ENCODE measurements at places on chromosomes 3 and 15.

DNA sequence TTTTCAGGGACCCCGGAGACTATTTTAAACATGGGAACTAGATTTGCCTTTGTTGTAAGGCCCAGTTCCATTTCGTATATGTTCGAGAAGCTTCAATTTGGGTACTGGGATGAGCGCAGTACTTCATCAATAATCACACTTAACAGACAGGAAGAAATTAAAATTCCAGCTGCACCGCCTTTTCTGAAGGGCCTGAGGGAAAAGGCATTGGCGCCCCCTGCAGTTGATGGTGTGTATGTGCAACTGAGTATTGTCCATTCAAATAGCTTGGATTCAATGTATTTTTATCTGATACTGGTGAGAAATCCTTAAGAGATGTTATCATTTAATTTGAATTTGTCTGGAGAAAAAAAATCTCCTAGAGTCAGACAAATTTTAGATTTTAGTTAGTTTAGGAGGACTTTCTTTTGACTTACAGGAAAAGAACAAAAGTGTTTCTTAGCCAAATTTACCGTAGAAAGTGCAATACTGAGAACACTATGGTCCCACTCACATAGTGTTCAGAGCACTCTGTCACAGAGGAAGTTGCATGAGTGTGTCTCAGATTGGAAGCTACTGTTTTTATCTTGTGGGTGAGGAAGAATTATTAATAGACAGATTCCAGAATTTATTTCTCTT is 5.4 kb upstream of the ALDH1A2 start:
- peak; percentile 18 for DNase-seq

GRCh38 chr15:52709187-52709981 is 30.2 kb upstream of the ATOSA start:
- peak; percentile 29 for DNase-seq

DNA sequence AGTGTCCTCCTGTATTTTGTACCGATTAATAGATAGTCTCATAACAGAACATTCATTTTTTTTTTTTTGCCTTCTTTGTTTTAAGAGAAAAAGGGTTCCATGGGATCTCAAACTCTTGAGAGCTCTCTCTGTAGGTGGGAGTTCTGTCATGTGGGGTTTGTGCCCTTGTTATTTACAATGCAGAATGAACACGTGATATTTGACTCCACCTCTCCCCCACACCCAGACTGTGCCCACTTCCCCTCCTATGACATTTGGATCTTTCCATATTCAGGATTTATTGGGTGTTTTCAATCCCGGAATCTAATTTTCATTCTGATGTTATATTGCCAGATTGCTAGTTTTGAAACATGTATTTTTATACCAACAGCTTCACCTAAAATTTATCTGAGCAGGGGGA is 49.5 kb downstream of the ARPP21 start:
- no peak for DNase-seq

DNA sequence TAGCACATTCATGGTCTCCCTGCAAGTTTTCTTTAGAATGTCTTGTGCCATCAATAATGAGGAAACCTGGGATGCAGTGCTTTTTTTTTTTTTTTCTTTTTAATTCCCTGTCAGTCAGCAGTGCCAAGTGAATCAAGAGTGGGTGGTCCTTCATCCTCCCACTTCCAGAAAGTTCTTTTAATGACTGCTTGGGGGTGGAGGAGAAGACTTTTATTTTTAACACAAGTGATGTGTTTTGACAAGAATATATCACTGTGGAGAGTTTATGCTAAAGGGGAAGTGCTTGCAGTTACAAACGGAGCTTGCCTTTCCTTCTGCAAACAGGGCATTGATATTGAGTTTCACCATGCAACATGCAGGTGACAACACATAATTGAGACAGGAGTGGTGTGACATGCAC is 69.7 kb downstream of the CACNA2D3 start:
- no peak for DNase-seq

GRCh38 chr3:61094608-61095007 is 156.6 kb downstream of the FHIT start:
- no peak for DNase-seq

- peak; percentile 14 for DNase-seq
Observed at GRCh38 chr3:52433328-52433995, 11.4 kb downstream of the SEMA3G start.

GRCh38 chr3:134367869-134368750 is 6.1 kb downstream of the AMOTL2 start:
- DNase-seq, result peak; percentile 5

DNA sequence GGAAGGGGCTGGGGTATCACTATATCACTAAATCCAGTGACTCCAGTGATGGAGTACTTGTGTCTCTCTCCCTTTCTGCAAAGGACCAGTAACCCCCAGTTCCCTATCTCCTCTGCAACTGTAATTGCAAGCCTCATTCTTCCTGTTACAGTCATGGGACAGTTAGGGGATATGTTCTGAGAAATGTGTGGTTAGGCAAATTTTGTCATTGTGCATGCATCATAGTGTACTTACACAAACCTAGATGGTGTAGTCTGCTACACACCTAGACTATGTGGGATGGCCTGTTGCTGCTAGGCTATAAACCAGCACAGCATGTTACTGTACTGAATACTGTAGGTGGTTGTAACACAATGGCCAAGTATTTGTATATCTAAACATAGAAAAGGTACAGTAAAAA is 2.2 kb downstream of the VPS8 start:
- no peak for DNase-seq

GRCh38 chr3:126852511-126852910 is 130.4 kb upstream of the PLXNA1 start:
- DNase-seq, result no peak

- no peak for DNase-seq
Observed at GRCh38 chr3:52036222-52036694, 20.1 kb downstream of the DUSP7 start.

- DNase-seq, result no peak
Observed at GRCh38 chr15:93986400-93986984, 244.9 kb upstream of the MCTP2 start.

GRCh38 chr15:99720533-99720932 is 12.7 kb downstream of the LYSMD4 start:
- DNase-seq, result no peak

DNA sequence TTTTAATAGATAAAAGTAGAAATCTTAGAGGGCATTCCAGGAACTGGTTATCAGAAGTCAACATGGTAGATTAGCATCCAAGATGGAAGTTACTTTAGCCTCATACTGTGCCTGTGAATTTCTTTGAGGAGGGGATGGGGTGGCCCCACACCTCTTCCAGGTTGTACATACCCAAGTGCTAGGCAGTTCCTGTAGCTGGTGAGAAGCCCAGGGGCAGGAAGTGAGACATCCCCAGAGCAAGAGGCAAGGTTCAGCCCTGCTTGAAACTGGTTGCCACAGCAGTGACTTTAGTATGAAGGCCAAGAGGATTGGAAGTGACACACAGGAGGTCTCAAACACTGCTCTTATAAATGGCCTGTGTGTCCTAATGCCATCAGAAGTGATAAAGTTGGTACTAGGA is 11.9 kb downstream of the GTPBP8 start:
- peak; percentile 42 for DNase-seq

DNA sequence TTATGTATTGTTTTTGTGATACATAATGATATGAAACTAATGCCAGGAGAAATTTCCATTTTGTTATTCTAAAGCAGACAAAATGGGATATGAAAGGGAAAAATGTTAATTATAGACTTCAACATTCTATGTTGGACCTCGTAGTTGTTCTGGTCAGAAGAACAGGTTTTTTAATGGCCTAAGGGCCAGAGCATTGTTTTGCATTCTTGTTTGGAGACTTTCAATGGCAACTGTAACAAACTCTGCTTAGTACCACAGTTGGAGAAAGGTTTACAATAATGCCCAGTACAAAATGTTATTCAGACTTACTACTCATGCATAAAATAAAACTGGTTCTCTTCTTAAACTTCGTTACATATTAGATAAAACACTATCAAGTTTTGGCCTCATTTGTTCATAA is 12.2 kb downstream of the PPARG start:
- DNase-seq, result no peak

- DNase-seq, result no peak
Observed at GRCh38 chr3:125645616-125646015, 50.3 kb upstream of the OSBPL11 start.

All from CD4-positive, alpha-beta T cell treated with Interleukin-15 for 1 hour (primary cell).